Muscle of arm (tissue), 14 donors: ENCODE measurements at places on chromosomes 11 and 22. TPM values are rescaled to one million over a fixed set of nuclear protein-coding genes. Genes with fewer than 3 reads are reported as not detected.

- DNase-seq = no peak
Observed at GRCh38 chr11:74636630-74637184, 44.3 kb downstream of the POLD3 start.

Gene ANO9
- 0.31 TPM for polyA plus RNA-seq

GRCh38 chr11:134518616-134519389 lies 106.8 kb upstream of the B3GAT1 start:
- no peak for DNase-seq

- no peak for DNase-seq
Observed at GRCh38 chr22:33337524-33337923, 279.3 kb upstream of the SYN3 start.

DNA sequence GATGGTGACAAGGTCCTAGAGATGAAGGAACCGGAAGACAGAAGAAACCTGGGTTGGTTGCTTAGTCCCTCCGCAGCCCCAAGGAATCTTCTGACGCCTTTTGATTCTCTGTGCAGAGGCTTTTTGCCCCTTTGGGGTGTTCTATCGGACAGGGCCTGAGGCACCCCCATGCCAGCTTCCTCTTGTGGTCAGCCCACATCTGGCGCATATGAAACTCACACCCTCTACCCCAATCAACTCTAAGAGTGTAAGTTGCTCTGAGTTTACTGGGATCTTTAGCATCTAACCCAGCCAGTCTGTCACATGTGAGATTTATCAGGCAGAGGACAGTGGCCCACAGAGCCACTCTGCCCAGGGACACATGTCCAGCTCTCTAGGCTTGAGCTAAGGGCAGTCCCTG lies 17.4 kb downstream of the RASD2 start:
- no peak for DNase-seq

DNA sequence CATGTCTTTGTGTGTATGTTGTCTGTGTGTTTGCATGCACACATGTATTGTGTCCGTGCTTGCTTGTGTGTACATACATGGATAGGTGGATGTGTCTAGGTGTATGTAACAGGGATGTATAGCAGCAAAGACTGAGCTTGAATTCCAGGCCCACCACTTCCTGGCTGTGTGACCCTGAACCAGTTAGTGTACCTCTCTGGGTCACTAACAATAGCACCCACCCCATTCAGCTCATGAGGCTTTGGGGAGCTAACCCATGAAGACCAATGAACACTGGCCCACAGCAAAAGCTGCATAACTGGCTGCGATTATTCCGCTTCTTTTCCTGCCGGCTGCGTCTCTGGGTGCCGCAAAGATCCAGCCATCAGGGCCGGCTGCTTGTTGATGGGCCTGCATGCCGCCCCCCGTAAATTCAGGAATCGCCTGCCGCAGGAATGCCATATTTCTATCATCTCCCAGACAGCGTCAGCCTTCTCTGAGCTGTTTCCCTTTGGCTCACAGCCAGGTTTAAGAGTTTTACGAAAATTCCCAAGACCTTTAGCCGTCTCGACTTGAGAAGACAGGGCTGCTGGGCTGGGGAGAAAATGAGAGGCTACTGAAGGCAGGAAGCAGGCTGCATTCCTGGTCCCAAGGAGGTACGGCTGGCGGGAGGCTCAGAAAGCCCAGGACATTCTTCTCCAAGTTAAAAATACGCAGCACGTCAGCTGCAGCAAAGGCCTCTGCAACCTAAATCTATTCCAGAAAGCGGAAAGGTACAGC lies 224.6 kb downstream of the MN1 start:
- peak; percentile 69 for DNase-seq

Gene OR5B21
- polyA plus RNA-seq = not detected

Gene SPON1
- polyA plus RNA-seq = 27.2 TPM

- no peak for DNase-seq
Observed at GRCh38 chr11:45788887-45789286, 16.1 kb upstream of the SLC35C1 start.

Gene SUSD2
- 0.59 TPM for polyA plus RNA-seq

- DNase-seq = no peak
Observed at GRCh38 chr11:7898666-7899283, 32.3 kb downstream of the OR10A6 start.

DNA sequence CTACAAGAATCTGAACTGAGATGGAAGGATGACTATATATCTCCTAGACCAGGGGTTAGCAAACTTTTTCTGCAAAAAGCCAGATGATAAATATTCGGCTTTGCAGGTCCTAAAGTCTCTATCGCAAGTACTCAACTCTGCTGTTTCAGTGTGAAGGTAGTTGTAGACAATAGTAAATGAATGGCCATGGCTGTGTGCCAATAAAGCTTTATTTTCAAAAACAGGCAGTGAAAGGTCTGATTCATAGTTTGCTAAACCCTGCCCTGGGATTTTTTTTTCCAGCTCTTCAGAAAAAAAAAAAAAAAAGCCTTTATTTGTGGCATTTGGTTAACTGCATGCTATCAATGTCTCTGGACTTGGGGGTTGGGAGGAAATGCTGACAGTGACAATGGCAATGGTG lies 37.5 kb downstream of the FAM227A start:
- DNase-seq = no peak

Gene TTC38
- polyA plus RNA-seq = 15.9 TPM

DNA sequence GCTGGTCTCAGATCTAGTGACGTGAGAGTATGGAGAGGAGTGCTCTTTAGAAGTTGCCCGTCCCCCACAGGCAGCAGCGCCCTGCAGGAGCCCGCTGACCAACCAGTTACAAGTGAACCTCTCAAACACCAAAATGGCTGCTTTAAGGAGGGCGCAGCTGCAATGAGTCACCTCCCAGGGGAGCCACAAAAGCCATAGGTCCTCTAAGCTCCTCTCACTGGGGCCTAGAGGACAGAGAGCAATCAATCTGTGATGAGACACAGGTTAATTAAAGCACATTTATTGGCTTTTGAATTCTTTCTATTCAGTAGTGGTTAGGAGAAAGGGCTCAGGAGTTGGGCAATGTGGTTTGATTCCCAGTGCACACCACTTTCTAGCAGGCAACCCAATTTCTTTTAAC lies 15.5 kb upstream of the RAPSN start:
- DNase-seq = no peak

DNA sequence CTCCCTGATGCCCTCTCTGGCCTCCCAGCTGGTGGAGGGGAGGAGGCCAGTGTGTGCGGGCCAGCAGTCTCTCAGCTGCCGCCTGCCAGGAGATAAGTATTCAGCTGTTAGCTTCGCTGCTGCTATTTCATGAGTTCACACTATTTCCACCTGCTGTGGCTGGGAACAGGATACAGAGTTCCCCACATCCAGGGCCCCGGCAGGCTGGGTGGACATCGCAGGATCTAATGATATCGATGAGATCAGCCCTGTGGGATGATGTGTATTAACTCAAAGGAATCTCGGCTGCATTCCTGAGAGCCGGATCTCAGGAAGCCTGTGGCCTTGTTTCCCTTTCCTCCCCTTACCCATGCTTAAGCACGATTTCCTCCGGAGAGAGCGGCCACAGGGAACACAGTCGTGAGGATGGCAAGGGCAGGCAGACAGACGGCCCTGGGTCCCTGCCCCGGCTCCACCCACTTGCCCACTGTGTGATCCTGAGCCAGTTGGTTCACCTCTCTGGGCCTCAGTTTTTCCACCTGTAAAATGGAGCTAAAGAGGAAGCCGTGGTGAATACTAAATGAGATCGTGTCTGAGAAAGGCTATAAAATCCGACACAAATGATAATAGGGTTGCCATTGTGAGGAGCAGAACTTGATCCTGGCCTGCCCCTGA lies 6.5 kb upstream of the PVALB start:
- DNase-seq = peak; percentile 25
